T-helper 2 cell (primary cell): ENCODE measurements at places on chromosomes 11 and 22.

DNA sequence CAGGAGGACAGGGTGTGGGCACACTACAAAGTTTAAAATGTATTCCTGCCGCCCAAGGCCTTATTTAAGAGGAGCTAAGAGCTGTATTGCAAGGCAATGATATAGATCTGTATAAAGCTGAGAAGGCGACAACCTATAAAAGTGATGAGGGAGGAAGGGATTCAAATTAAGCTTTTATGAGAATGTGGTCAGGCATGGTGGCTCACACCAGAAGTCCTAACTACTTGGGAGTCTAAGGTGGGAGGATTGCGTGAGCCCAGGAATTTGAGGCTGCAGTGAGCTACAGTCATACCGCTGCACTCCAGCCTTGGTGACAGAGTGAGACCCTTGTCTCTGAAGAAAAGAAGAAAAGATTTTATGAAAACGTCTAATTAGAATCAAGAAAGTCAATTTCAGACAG lies 9.7 kb upstream of the GLB1L3 start:
- DNase-seq: no peak

DNA sequence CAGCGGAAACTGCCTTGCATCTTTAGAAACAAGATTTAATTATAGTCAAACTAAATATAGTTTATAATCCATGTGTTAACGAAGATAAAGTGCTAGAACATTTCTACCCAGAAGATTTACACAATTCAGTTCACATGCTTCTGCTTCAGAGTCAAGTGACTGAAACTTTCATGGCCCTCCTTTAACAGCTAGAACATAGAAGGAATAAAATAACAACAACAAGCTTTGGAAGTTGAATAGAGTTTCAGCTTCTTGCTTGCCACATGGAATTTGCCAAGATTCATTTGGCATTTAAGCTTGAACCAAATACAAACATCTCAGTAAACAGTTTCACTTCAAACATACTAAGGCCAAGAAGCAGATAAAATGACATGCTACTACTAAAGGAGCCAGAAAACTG lies 676.3 kb upstream of the ANO3 start:
- DNase-seq: no peak

- no peak for DNase-seq
Observed at GRCh38 chr11:130070846-130071200, 1.1 kb downstream of the APLP2 start.

DNA sequence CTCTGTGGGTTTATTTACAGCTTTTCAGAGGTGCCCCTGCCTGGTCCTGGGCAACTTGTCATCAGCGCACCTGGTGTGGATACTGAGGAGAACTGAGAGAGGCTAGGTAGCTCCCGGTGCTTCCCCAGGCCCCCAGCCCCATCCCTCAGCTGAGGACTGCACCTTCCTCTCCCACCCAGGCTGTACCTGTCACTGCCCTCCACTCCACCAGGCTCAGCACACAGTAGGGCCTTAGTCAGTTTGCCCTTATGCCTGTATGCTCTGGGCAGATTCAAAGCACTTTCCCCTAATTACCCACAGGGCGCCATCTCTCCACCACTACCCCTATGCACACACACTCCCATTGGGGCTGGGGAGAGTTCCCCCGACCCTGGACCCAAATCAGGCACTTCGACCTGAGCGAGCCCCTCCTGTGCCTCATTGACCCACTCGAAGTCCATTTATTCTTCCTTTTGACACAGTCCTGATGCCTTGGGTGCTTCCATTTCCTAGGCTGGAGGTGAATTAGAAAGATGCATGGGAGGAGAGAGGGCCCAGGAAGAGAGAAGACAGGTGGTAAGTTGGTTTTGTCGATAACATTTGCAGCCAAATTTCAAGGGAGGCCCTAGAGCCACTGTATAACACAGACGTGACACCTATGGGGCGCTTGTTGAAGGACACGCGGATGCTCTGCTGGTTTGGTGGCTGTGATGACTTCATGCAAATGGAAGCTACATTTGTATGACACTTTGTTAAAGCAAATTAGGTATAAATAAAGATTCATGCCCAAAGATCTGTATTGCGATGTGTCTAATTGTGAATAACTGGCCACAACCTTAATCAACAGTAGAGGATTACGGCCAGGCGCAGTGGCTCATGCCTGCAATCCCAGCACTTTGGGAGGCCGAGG lies 13.8 kb upstream of the PICK1 start:
- no peak for DNase-seq

DNA sequence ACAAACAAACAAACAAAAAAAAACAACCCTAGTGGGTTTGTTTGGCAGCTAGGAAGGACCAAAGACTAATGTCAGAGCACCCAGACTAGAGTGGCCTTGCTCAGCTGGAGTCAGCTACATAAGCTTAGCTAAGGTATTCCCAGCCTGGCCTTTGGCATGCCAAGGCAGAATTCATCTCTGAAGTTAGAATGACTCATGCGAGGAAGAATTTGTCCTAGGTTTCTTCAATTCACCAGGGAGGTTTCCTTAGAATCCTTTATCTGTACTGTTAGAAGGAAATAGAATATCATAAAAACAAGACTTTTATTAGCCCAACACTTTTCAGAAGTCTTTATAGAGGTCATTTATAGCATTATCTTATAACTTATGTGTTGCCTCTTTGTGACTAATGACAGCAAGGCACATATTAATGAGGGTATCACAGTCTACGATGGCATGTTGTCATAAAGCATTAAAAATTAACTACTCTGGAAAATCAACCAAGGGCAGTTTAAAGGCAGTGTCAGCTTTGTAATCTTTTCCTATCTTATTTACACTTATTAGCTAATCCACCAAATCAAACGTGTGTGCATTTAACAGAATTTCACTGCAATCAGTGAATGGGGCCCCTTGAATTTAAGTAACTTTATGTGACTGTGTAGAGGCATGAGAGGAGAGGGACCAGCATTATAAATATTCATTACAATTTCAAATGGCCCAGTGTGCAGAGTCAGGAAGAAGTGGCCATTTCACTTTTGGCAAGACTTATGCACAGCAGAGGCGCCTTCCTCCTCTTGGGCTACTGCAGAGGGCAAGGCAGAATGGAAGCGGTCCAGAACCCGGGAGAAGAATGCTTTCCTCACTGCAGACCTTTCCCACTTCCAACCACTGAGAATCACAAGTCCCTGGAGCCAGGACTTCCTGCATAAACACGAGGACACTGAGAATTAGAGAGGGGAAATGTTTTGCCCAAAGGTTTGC lies 36.3 kb downstream of the SLC5A1 start:
- no peak for DNase-seq

DNA sequence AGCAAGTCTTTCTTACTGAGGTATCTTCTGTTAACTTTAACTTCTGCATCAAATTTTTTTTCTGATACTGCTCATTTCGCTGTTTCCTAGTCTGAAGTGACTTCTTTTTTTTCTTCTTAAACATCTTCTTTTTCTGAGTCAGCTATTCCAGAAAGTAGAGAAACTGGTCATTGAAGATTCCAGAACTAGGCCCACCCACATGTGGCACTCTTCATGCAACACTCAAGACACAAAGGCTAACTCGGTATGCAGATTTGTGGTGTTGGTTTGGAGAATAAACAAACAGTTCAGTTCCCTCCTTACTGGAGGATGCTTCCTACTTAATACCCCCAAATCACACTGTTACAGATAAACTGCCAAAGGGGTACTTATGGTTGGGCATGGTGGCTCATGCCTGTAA lies 25.2 kb upstream of the MTCH2 start:
- DNase-seq: no peak
